ENCODE measurements at places on chromosomes 16 and 17. TPM values are rescaled to one million over a fixed set of nuclear protein-coding genes. Genes with fewer than 3 reads are reported as not detected.

Gene C17orf107
- 1.8 TPM for total RNA-seq

Gene TP53I13
- 51.5 TPM for total RNA-seq

Gene ODAD4
- total RNA-seq = 1.3 TPM

Gene NMT1
- 73.2 TPM for total RNA-seq

Gene LPCAT2
- 13.1 TPM for total RNA-seq

Gene ZNF385C
- total RNA-seq = not detected

Gene RTN4RL1
- total RNA-seq = 0.51 TPM

Gene RBFOX1
- total RNA-seq = not detected

Gene ESRP2
- total RNA-seq = 0.17 TPM

Gene SLC38A8
- total RNA-seq = not detected

Gene BIRC5
- 3.6 TPM for total RNA-seq

Gene C16orf96
- under 0.01 TPM for total RNA-seq

Gene NPB
- total RNA-seq = 0.51 TPM

Gene CRYBA1
- total RNA-seq = not detected

Gene IGF2BP1
- total RNA-seq = under 0.01 TPM

Gene GAS7
- 2.6 TPM for total RNA-seq

Gene CAPN15
- 21.3 TPM for total RNA-seq

Gene ANKRD40CL
- total RNA-seq = not detected

Gene CACNG1
- total RNA-seq = not detected

Gene RFWD3
- total RNA-seq = 12.9 TPM

Gene CHST4
- total RNA-seq = not detected

Gene HSD3B7
- total RNA-seq = 32.9 TPM

Gene CCL2
- total RNA-seq = 42.9 TPM

Gene DHX58
- total RNA-seq = 18.3 TPM

Gene ITGA2B
- total RNA-seq = 0.26 TPM

Gene SOCS1
- 21.1 TPM for total RNA-seq

Gene ADAP2
- 4.3 TPM for total RNA-seq

Gene DNAI2
- not detected for total RNA-seq

Gene CCDC200
- total RNA-seq = not detected

Gene STX1B
- total RNA-seq = 2.1 TPM

Gene USP10
- 48.6 TPM for total RNA-seq

Gene ABCC12
- total RNA-seq = not detected

Gene CCDC43
- 35.2 TPM for total RNA-seq

Gene G6PC1
- total RNA-seq = not detected

Gene BAHCC1
- 3.9 TPM for total RNA-seq

Gene CDRT15
- total RNA-seq = not detected

Gene SOST
- not detected for total RNA-seq

Gene SMPD3
- under 0.01 TPM for total RNA-seq

Gene CTF1
- 1.8 TPM for total RNA-seq

Gene FLYWCH2
- total RNA-seq = 56.8 TPM

Gene EXOSC6
- total RNA-seq = 47.2 TPM

Gene HID1
- total RNA-seq = under 0.01 TPM

Gene CHRNB1
- 5.6 TPM for total RNA-seq

Gene AATK
- 0.50 TPM for total RNA-seq

Gene RNF227
- 1.8 TPM for total RNA-seq

Gene RCVRN
- not detected for total RNA-seq

Gene WNT9B
- not detected for total RNA-seq

Gene KCNH4
- not detected for total RNA-seq

Data from fibroblast of lung (primary cell).